NCI-H1930 (cell line): ENCODE measurements at places on chromosomes 12 and 14.

DNA sequence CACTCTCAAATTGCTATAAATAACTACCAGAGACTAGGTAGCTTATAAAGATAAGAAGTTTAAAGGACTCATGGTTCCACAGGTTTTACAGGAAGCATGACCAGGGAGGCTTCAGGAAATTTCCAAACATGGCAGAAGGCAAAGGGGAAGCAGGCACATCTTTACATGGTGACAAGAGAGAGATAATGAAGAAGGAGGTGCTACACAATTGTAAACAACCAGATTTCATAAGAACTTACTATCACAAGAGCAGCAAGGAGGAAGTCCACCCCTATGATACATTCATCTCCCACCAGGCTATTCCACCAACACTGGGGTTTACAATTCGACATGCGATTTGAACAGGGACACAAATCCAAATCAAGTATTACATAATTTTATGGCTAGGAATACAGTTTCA is 257.7 kb downstream of the BTG1 start:
- no peak for DNase-seq

DNA sequence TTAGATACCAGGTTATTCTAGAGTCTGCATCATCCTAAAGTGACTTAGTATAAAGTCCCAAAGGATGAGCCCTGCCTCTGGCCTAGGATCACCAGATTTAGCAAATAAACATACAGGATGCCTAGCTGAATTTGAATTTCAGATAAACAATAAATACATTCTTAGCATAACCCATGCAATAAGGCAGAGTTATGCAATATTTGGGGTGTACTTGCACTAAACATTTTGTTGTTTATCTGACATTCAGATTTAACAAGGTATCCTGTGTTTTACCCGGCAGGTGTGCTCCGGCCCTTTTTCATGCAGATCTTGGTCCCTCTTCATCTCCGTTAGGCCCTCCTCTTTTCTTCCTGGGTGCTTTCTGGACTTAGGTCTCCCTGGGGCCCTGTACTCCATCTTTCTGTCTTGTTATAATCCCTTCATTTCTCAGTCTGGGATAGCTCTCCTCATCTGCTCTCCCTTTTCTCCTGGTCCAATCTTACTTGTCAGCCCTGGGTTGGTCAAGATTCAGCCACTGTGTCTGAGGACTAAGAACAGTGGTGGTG is 18.1 kb upstream of the SMOC1 start:
- no peak for DNase-seq

DNA sequence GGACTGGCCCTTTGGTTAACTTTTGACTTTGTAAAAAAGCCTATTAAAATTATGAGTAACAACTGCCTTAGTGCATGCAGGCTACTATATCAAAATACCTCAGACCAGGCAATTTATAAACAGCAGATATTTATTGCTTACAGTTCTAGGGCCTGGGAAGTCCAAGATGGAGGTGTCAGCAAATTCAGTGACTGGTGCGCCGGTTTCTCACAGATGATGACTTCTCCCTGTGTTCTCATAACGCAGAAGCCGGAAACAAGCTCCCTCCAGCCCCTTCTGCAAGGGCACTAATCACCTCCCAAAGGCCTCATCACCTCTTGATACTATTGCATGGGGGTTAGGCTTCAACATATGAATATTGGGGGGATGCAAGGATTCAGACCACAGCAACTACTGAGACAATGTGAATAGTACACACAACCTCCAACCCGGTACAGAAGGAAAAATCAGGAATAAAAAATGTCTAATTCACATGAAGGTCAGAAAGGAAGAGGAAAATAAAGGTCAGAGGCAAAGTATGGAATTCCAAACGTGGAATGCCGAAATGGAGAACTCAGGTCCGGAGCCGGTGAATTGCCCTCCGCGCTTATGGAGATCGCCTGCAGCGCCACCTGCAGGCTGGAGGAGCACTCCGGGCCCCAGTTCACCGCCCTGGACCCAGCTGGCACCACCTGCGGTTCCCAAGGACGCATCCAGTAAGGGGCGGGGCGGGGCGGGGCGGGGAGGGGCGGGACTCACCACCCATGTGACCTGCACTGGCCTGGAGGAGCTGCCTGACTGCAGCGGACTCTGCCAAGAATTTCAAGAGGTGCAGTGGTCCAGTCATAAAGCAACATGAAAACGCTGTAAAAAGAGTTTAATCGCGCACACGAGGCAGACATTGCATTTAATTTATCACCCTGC is 203.4 kb downstream of the KIF26A start:
- peak; percentile 63 for DNase-seq

DNA sequence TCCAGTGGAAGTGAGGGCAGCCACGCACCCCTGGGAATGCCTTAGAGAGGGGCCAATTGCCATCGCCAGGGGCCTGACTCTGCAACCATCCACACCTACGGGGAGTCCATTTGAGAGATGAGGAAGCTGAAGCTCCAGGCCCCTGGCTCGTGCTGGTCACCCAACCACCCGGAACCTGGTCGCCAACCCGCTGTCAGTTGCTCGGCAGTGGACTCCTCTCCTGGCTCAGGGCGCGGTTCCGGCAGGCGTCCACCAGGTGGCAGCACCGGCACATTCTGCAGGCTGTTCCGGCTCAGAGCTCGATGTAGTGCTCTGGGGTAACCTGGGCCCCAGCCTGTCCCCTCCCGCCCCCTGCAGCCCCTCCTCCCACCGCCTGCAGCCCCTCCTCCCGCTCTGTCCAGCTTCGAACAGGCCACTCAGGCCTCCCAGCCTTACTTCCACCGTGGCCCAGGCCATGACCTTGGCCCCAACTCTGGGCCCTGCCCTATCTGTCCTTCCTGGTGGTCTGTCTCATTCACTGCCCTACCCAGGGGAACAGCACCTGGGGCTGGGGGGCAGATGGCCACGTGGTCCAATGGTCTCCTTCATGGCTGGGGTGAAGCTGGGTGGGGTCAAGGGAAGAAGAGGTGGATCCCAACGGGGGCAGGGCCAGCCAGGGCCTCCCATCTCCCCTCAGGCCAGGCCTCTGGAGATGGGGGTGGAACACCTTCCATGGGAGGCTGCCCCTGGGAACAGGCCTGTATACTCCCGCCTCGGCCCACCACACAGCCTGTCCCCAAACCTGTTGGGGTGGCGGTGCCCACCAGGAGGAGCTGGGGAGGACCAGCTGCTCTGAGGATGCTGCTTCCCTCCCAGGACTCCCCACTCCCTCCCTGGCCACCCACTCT is 15.7 kb downstream of the SIVA1 start:
- DNase-seq = peak; percentile 46
